ENCODE measurements at places on chromosomes 11 and 22. TPM values are rescaled to one million over a fixed set of nuclear protein-coding genes. Genes with fewer than 3 reads are reported as not detected.

Gene OR51I1
- total RNA-seq = not detected

Gene FADS3
- total RNA-seq = 22.1 TPM

Gene SORL1
- 1.4 TPM for total RNA-seq

Gene BBOX1
- total RNA-seq = not detected

Gene OR52A1
- not detected for total RNA-seq

Gene CDHR5
- total RNA-seq = not detected

Gene SLC5A1
- total RNA-seq = under 0.01 TPM

Gene P2RY2
- total RNA-seq = 0.18 TPM

Gene WNT7B
- total RNA-seq = 0.18 TPM

Gene SCN3B
- total RNA-seq = not detected

Gene SPON1
- total RNA-seq = 42.9 TPM

Gene KCNK4
- total RNA-seq = not detected

Gene HEPHL1
- total RNA-seq = not detected

Gene CDC42BPG
- total RNA-seq = 0.08 TPM

Gene SGSM1
- not detected for total RNA-seq

All from fibroblast of the aortic adventitia (primary cell).